ENCODE measurements at places on chromosomes 5 and 9.

DNA sequence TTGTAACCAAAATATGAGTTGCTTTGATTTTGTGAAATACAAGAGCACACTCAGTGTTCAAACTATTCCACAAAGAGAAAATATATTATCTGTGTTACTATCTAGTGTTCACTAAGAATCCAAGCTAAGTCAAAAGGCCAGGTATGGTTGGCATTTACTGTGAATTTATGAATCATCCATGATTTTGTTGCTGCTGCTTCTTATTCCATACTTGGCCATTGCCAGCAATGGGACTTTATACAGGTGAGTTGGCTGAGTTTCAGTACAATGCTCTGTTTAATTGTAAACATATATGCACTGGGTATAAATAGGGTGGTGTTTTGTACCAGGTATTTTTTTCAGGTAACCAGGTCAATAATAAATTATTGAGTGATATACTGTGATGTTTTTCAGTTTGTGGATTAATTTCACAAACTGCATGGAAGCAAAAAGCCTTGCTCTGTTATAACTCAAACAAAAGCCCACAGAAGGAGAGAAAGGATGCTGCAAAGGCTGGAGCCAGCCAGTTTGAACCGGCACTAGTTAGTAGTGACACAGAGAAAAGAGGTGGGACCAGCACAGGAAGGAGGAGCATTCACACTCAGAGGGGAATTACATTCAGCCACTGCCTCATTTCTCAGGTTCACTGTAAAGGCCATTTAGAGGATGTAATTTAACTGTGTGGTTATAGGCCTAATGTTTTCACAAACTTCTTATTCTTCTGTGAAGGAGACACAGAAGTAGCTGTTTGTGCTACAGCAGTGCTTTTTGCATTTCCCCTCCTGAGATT, 381.8 kb downstream of the ADGRV1 start:
- DNase-seq = peak; percentile 83

DNA sequence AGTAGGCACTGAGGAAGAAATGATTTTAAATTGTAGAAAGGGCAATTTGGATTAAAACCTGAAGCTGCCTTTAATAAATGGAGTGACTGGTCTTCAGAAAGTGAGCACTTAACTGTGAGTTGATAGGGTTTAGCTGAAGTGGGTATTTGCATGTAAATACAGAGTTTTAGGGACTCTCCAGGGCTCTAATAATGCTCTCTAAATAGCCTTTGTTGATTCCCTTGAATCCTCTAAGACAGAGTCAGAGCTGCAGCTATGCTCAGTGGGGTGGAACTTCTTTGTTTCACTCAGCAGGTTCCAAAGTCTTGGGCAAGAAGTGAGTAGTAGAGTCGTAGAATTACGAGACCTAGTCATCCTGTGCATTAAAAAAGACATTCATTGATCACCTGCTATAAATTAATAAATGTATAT, 21.4 kb downstream of the GLRA1 start:
- peak; percentile 82 for DNase-seq

GRCh38 chr9:19186232-19186631, 44.3 kb upstream of the DENND4C start:
- DNase-seq = peak; percentile 66

- DNase-seq = peak; percentile 80
Observed at GRCh38 chr5:39478863-39479262, 54.1 kb upstream of the DAB2 start.

- DNase-seq = no peak
Observed at GRCh38 chr5:145294331-145294730, 540.8 kb downstream of the PRELID2 start.

- DNase-seq = no peak
Observed at GRCh38 chr9:86308687-86309086, 26.3 kb upstream of the ISCA1 start.

DNA sequence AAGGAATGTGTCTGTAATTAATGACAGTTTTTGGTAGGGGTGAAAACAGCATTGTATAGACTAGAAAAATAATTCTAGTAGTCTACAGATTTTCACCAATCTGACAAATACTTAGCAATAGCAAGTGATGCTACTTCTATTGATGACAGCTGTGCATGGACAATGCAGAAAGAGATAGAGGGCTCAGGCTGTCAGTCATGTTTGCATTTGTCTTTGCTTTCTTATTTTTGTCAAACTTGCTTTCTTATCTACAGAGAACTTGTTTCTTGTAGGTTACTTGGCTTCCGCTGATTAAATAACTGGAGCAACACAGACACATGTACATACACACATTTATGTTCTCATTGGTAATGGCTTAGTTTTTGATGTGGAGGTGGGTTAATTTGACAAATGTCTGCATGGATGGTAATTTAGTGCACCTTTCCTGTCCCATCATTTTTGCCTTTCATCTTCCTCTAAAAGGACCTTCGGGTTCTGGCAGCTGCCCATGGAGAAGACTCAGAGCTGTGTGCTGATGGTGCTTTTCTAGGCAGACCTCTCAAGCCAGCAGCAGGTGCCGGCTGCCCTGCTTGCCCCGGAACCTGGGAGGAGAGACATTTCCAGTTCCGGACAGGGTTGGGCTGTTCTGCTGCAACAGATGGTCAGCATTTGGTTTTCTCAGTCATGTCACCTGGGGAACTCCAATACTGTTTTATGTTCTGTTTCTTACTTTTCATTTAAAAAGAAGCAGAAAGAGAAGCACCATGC, 28.8 kb downstream of the CAMK4 start:
- DNase-seq = no peak

GRCh38 chr5:154708846-154709245, 46.3 kb upstream of the LARP1 start:
- DNase-seq = peak; percentile 29

GRCh38 chr5:159864885-159865691, 51.2 kb upstream of the ADRA1B start:
- DNase-seq = peak; percentile 81

Measured in renal cortical epithelial cell (primary cell).